ENCODE measurements at places on chromosomes 1 and 21. TPM values are rescaled to one million over a fixed set of nuclear protein-coding genes. Genes with fewer than 3 reads are reported as not detected.
A peak's percentile ranks its signal among the peaks of the same experiment; 100 is the strongest.

- H3K4me1 ChIP-seq = peaks cover 2% of the 10 kb centered on the region
- H3K36me3 ChIP-seq = no peaks in the 10 kb centered on the region
- DNase-seq = no peak
- no peak overlapping the region for H3K4me3 ChIP-seq
- no peak overlapping the region for H3K27ac ChIP-seq
- peaks cover 20% of the 10 kb centered on the region for H3K27me3 ChIP-seq
Observed at GRCh38 chr1:147722124-147722523, 38.3 kb downstream of the GJA5 start.

DNA sequence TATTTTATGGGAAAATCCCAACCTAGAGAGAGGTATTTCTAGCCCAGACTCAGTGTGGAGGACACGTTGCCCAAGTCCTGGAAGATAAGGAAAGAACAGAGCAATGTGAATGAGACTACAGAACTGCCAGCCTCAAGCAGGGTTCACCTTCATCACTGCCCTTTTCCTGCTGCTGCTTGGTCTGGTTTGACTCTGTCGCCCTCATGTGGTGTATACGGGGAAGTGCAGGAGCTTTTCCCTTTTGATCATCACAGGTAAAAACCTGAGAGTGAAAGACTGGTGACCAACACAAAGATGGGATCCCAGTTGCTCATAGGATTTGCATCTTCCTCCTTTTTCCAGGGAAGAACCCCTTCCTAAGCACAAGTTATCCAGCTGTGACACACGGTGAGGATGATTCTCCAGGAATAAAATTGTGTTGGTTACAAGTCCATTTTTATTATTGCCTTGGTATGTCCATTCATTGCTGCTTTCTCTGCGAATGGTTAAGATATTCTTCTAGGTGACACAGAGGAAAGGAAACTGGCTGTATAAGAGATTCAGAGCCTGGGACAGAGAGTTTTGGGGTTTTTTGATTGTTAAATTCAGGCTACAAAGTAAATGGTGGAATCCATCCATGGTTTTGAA, 89.5 kb upstream of the CD53 start:
- peak; percentile 38 for DNase-seq
- no peak overlapping the region for H3K27ac ChIP-seq
- peaks cover 48% of the 10 kb centered on the region for H3K4me1 ChIP-seq
- H3K4me3 ChIP-seq = no peak overlapping the region
- no peaks in the 10 kb centered on the region for H3K27me3 ChIP-seq

- no peak overlapping the region for H3K4me3 ChIP-seq
- DNase-seq = no peak
- H3K27ac ChIP-seq = no peak overlapping the region
- no peaks in the 10 kb centered on the region for H3K36me3 ChIP-seq
Observed at GRCh38 chr1:80656014-80656636, 1144.6 kb upstream of the ADGRL2 start.

DNA sequence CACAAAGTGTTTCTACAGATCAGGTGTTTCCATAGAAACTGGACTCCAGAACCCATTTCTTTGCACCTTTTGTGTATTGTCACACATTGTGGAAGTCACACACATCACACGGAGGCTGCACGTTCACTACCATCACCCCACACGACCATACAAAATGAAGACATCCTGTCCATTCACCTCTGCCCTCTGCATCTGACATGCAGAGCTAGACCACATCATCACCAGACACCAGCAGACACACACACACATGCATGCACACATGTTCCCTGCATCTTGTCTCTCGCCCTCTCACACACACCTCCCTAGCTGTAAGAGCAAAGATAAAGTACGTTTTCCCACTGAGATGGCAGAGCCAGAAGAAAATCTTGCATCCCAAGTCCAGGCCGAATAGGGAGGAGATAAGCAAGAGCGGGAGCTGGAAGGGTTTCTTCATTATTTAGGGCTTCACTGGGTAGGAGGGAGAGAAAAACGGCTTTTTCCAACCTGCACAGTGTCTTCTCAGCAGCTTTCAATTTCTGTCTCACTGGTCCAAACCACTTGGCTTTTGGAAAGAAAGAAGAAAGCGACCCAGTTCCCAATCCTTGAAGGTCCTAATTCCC, 709 bp downstream of the PRELP start:
- DNase-seq = no peak
- no peak overlapping the region for H3K4me3 ChIP-seq
- H3K27ac ChIP-seq = no peak overlapping the region
- no peaks in the 10 kb centered on the region for H3K36me3 ChIP-seq
- H3K4me1 ChIP-seq = peaks cover 9% of the 10 kb centered on the region
- H3K27me3 ChIP-seq = peaks cover 17% of the 10 kb centered on the region

- H3K4me1 ChIP-seq = no peaks in the 10 kb centered on the region
- H3K4me3 ChIP-seq = no peak overlapping the region
- H3K36me3 ChIP-seq = peaks cover 3% of the 10 kb centered on the region
Observed at GRCh38 chr1:97091679-97092078, 370.1 kb downstream of the PTBP2 start.

The SHE gene
- total RNA-seq = not detected

Measured in activated naive CD8-positive, alpha-beta T cell treated with anti-CD3 and anti-CD28 coated beads for 36 hours (primary cell).